ENCODE measurements at places on chromosomes 6 and 20. TPM values are rescaled to one million over a fixed set of nuclear protein-coding genes. Genes with fewer than 3 reads are reported as not detected.

ADGRG6 gene
- 43.6 TPM for total RNA-seq

WFDC10A gene
- not detected for total RNA-seq

EYS gene
- not detected for total RNA-seq

BCAS1 gene
- not detected for total RNA-seq

DEFB112 gene
- not detected for total RNA-seq

PERP gene
- total RNA-seq, result 13.1 TPM

RNF182 gene
- total RNA-seq, result 0.65 TPM

RIMS4 gene
- not detected for total RNA-seq

MDFI gene
- 22.8 TPM for total RNA-seq

C20orf144 gene
- not detected for total RNA-seq

HDGFL1 gene
- total RNA-seq, result not detected

FGD2 gene
- total RNA-seq, result not detected

OR2H2 gene
- not detected for total RNA-seq

HCK gene
- total RNA-seq, result 0.06 TPM

NKX2-2 gene
- total RNA-seq, result not detected

TRMT6 gene
- 6.7 TPM for total RNA-seq

MLIP gene
- 1.1 TPM for total RNA-seq

PRICKLE4 gene
- total RNA-seq, result 2.3 TPM

SLC35D3 gene
- total RNA-seq, result not detected

ASIP gene
- not detected for total RNA-seq

ZSCAN31 gene
- total RNA-seq, result 21.3 TPM

RNF144B gene
- total RNA-seq, result 63.3 TPM

BPI gene
- not detected for total RNA-seq

RBPJL gene
- total RNA-seq, result not detected

ZFAND3 gene
- total RNA-seq, result 11.3 TPM

TTBK1 gene
- 0.06 TPM for total RNA-seq

CLIC5 gene
- total RNA-seq, result 0.06 TPM

C6orf15 gene
- total RNA-seq, result not detected

LAMP5 gene
- 1.4 TPM for total RNA-seq

TGM3 gene
- total RNA-seq, result not detected

CCM2L gene
- 27.3 TPM for total RNA-seq

DEF6 gene
- total RNA-seq, result 0.32 TPM

BPIFA1 gene
- total RNA-seq, result not detected

SLPI gene
- total RNA-seq, result not detected

LTA gene
- total RNA-seq, result not detected

RAET1E gene
- total RNA-seq, result not detected

EDN3 gene
- not detected for total RNA-seq

MRPL18 gene
- total RNA-seq, result 64.5 TPM

DPPA5 gene
- not detected for total RNA-seq

VNN1 gene
- total RNA-seq, result not detected

SGK2 gene
- total RNA-seq, result under 0.01 TPM

HLA-C gene
- 577 TPM for total RNA-seq

NFKBIL1 gene
- 27.2 TPM for total RNA-seq
